CD4-positive, alpha-beta T cell treated with Interferon alpha-2 for 1 hour (primary cell): ENCODE measurements at places on chromosomes 16 and 17.
A peak's percentile ranks its signal among the peaks of the same experiment; 100 is the strongest.

- DNase-seq = no peak
These were observed 10.7 kb downstream of the WIPI1 start for GRCh38 chr17:68446626-68447041.

DNA sequence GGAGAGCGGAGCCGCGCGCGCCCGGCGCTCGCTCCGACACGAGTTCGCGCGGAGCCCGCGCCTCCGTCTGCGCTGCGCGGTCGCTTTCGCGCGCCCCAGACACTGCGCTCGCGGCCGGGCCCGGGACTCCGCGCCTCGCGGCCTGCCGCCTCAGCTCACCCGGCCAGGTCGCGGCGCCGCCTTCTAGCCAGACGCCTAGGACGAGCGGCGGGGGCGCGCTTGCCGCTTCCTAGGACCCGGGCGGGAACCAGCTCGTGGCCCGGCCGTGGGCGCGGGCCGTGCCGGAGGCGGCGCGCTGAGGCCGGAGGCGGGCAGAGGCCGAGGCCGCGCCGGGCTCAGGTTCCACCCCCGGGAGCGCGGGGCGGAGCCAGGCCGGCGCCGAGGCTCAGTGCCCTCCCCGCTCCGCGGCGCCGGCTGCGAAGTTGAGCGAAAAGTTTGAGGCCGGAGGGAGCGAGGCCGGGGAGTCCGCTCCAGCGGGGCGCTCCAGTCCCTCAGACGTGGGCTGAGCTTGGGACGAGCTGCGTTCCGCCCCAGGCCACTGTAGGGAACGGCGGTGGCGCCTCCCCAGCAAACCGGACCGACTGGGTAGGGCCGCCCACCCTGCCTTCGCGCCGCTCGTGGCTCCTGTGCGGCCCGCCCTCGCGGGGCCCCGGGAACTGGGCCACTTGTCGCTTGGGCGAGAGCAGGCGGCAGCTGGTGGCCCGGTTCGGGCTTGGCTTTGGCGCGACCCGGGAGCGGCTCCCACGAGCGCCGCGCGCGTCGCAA is at the start of gene SPHK1:
TSS of gene SPHK1 (plus strand) at position 388 of the 765 bp plus-strand sequence. CDS start 1,036 bp downstream, outside the sequence.
- DNase-seq = peak; percentile 49

DNA sequence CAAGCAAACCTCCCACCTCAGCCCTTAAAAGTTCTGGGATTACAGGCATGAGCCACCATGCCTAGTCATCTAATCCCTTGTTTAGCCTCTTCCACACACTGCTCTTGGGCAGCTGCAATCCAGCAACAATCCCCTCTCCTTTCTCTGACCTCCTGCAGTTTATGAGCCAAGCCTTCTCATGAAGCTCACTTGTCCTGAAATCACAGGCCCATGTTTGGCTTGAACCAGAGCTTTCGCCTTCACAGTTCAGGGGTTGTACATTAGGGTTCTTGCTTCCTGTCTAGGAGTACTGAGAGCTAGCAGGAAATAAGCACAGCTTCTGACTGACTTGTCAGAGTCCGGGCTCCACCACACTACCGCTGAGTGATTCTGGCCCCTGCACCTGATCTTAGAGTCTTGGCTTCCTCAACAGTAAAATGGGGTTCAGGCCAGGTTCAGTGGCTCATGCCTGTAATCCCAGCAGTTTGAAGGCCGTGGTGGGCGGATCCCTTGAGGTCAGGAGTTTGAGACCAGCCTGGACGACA is 16.3 kb downstream of the ERAL1 start:
- DNase-seq = no peak

DNA sequence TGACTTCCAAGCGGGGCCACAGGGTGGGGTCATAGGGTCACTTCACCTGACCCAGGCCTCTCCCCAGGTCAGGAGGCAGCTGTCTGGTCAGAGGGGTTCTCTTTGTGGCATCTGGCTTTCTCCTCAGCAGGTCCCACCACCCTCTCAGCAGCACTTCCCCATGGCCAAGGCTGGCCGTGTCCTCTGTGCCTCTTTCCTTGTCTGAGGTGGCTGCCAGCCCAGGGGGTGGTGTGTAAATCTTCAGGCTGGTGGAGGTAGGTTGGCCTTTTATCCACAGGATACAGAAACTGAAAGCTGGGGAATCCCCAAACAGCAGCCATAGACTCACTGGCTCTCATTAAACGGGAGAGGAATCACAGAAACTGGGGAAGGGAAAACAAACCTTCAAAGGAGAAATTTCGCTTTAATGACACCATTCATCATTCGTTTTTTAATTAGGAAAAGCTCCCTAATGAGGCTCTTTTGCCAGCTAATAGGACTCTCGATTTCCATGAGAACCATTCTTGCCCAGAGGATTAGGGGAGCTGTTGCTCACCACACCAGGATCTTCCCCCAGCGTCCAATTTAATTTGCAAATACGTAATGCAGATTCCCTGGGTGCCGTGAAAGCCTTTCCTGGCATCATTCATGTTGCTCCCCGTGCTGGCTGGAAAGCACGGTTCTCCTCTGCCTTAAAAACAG is 18.0 kb downstream of the C17orf75 start:
- DNase-seq = peak; percentile 59

DNA sequence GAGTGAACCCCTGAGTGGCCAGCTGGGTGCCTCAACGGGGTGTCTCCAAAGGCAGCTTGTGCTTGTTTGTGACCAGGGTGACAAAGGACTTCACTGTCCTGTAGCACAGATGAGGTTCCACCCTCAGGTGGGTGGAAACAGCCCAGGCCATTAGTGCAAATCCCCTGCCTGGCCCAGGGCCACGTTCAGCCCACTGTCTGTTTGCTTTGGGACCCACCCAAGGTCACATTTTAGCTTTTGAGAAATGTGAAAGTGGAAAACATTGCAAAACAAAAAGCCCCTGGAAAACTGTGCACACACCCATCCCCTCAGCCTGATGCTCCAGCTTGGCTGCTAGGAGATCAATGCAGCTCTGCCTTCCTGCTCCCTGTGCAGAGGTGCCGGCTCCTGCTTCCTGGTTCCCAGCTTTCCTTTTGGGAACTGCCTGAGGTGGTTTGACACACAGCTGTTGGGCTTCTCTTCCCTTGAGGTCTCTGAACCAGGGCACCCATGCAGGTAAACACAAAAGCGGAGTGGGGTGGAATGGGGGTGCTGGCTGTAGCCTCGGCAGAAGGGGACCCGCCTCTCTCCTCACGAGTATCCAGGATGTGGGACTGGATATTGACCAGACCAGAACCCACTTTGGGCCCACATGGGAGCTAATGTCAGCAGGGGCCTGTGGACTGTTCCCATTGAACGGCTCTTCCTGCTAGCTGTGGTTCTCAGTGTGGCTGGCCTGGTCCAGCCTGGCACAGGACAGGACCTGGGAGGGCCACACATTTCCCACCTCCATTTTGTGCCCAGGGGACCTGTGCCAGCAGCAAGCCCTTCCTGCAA is 7.9 kb upstream of the SPHK1 start:
- DNase-seq = no peak

DNA sequence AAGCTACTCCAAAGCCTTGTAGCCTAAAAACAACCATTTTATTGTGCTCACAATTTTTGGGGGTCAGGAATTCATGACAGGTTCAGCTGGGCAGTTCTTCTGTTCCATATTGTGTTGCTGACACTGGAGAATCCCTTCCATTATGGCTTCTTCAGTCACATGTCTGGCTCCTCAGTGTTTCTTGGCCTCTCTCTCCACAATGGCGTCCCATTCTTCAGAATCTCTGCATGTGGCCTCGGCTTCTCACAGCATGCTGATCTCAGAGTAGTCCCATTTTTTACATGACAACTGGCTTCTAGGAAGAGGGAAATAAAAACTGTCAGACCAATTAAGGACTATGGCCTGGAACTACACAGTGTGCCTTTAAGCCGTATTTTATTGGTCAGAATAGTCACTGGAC is 49.7 kb downstream of the NF1 start:
- DNase-seq = no peak

- no peak for DNase-seq
These were observed 450.3 kb upstream of the PSMD7 start for GRCh38 chr16:73846356-73846755.

- DNase-seq = peak; percentile 71
These were observed 22.2 kb downstream of the SERPINF1 start for GRCh38 chr17:1783834-1784611.

DNA sequence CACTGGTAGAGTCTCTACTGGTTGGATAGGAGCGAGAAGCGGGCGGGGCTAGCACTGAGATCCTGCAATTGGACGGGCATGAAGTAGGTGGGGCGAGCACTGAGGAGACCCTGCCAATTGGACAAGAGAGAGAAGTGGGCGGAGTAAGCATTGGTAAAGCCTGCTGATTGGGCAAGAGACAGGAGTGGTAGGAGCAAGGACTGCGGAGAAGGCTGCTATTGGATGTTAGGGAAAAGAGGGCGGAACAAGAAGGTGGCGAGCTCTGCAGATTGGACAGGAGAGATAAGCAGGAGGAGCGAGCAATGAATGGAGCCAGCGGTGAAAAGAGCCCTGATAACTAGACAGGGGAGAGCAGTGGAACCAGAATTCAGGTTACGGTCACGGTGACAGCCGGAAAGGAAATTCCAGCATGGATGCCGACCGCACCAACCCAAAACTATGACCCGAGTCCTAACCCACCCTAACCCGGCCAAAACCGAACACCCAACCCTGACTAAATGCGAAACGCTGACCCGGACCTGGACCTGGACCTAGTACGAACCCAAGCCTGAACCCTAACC is 4.8 kb downstream of the SCGB1C2 start:
- DNase-seq = peak; percentile 36

GRCh38 chr17:55666806-55667205 is 55.9 kb downstream of the TMEM100 start:
- no peak for DNase-seq

GRCh38 chr16:10502776-10503175 is 77.6 kb downstream of the EMP2 start:
- no peak for DNase-seq

DNA sequence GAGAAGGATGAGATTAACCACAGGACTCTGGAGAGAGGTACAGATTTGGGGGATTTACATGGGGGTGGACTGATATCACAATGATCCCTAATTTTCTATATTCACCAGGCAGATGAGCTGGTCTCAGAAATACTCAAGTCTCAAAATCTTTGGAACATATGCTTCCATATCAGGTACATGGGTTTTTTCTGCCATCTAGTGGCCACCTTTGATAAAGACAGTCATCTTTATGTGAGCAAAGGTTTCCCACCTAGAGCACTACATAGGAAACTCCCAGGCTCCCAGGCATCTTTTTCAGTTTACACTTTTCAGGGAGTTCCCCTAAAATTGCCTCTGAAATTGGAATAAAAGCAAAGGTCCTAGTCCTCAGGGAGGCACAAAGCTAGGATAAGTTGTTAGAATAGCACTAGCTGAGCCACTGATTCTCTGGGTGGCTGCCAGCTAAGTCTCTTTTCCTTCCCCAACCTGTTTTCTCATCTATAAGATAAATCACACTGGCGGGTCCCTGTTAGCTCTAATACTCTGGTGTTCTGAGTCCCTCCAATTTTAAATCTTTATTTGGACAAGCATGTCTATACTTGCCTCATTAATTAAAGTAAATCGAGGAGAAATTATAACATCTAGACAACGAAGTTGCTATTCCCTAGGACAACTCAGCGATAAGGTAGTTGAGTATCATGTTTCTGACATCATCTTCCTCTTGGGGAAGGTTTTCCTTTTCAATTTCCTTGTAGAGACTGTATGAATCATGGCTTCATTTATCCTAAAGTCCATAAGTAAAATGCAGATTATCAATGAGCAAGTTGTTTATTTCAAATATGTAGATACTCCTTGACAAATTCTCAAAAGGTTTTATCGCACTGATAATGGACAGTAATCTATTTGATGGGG is 19.0 kb upstream of the MON1B start:
- DNase-seq = peak; percentile 63
